Posterior vena cava (tissue), 2 donors: ENCODE measurements at places on chromosomes 1 and 21.
A peak's percentile ranks its signal among the peaks of the same experiment; 100 is the strongest.

- DNase-seq, result no peak
Observed at GRCh38 chr1:41835485-41835884, 83.2 kb downstream of the HIVEP3 start.

DNA sequence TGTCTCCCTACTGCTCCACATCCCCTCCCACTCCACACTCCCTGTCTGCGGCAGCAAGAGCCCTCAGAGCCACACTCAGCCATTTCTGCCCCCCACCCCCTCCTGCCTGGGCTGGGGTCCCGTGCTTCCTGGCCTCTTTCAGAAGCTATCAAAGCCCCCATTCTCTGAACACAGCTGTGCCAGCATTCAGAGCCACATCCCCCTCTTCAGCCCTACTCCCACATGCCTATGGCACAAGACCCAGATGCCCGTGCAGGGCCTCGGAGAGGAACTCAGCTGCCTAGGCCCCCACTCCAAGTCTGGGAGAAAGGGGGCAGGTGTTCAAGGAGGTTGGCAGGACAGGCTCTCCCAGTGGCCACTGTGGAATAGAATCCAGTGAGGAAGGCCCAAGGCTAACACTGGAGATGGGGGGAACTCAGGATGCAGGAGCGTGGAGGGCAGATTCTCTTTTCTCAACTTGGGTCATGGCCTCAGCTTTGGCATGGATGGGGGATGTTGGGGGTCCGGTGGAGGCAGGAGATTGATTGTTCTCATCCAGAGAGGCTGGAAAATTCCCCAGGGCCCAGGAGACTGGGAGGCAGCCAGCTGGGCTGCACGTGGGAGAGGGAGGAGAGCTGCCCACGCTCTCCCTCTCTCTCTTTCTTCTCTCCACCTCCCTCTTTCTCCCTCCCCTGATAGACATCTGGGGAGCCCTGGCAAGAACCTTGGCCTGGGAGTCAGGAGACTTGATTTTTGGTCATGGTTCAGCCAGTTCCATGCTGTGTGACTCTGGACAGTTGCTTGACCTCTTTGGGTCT is 3.5 kb upstream of the BCAN start:
- DNase-seq, result peak; percentile 32

DNA sequence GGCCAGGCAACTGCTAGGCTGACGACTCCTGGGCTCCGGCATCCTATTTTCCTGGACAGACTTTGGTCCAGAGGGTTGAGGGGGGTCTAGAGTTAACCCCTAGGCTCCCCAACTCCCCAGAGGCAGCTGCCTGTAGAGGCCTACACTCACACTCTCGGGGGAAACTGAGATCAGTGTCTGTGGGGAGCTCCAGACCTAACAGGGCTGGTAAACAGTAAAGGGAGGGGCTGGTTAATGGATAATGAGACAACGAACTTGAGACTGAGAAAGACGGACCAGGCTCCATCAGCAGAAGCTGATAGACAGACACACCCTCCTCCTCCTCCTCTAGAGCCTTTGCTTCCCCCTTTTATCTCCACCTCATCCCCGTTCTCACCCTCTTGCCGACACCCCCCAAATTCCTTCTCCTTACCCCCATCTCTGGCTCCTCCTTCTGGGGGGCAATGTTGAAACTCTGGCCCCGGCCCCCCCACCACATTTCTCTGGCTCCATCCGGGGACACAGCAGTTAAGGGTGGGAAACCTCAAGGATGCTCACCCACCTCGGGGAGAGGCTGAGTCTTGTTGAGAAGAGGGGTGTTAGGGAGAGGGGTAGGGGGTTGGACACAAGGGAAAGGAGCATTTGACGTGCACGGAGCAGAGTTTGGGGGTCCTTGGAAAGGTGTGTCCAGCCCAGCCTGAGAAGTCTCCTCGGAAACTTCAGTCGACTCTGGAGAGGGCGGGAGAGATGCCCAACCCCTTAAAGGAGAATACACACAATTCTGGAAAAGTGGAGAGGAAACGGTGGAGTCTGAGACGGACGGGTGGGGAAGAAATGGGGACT is at the start of gene MTMR11:
MTMR11 (minus strand) TSS at position 710 of the 822 bp plus-strand sequence; CDS start at position 478, 232 bp downstream.
- peak; percentile 80 for DNase-seq

GRCh38 chr21:26570203-26570602 is 2.9 kb downstream of the CYYR1 start:
- no peak for DNase-seq

DNA sequence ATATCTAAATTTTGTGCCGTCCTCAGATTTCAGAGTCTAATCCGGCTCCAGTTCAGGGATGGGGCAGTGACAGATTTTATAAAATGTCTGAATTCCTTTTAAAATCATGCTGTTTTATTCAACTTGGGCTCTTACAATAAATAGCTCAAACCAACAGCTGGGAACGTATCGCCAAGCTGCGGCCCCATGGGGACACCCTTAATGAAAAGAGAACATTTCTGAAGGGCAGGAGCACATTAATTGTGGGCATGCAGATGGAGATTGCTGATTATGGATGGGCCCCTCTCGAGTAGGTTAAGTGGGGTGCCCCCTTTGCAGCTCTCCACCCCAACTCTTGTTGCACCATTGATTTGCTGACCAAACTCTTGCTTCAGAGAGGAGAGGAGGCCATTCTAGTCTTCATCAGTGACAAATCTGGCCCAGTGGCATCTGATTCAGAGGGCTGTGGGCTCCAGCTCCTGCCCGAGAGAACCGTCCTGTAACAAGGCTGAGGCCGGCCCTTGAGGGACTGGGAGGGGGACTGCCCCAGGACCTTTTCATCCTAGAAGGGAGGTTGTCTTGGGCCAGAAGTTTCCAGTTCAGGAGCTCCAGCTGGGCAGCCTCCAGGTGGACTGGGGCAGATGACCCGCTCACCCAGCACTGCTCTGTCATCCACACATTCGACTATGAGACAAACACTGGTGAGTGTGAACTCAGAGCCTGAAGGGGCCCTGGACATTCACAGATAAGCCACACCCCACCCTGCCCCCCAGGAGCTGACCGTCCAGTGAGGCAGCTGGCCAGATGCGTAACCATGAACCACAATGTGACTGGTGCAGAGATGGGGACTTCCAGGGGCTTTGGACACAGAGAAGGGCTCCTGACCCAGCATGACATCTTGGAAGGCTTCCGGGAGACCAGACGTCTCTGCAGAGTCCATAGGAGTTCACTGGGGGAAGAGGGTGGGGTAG is 55.1 kb upstream of the TMEM51 start:
- peak; percentile 74 for DNase-seq

- peak; percentile 81 for DNase-seq
Observed at GRCh38 chr1:31523769-31524168, 52.5 kb upstream of the TINAGL1 start.

DNA sequence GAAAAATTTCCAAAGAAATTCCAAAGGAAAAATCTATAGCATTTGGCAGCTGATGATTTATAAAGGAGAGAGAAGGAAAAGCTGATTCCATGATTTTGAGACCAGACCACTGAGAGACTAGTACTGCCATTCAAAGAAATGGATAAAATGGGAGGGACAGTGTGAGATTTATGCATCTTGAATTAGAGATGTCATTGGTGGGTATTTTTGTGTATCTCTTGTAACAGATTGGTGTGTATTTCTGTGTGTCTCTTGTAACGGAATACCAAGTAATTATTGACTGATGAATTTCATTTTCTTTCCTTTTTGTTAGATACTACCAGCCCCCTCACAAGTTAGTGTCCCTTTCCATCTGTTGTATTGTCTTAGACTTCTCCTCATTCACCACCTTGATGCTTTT is 102.2 kb downstream of the OLFML2B start:
- no peak for DNase-seq

GRCh38 chr1:230381585-230381984 is 44.5 kb downstream of the PGBD5 start:
- DNase-seq, result no peak

- no peak for DNase-seq
Observed at GRCh38 chr1:9459816-9460407, 79.4 kb upstream of the SLC25A33 start.

- DNase-seq, result no peak
Observed at GRCh38 chr1:46445773-46446256, 43.8 kb upstream of the DMBX1 start.

GRCh38 chr1:53740621-53741105 is 1.7 kb upstream of the GLIS1 start:
- DNase-seq, result no peak

DNA sequence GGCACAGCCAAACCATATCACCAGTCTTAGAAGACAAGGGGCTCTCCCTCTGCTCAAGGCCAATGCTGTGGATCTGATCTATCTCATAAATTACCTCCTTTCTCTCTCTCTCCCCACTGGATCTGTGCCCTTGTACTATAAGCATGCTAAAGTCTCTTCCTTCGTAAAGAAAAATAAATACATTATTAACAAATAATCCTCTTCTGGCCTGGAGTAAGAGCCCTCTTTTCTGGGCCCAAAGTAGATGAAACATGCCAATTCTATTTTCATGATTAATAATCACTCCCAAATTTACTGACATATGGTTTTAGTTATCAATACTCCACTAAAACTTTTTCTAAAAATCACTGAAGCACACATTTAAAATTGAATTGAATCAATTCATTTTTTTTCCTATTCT is 889.7 kb downstream of the ADGRL2 start:
- DNase-seq, result no peak

GRCh38 chr21:14763695-14764064 is 217.6 kb upstream of the SAMSN1 start:
- DNase-seq, result no peak

- DNase-seq, result no peak
Observed at GRCh38 chr1:113545210-113545609, 154.9 kb downstream of the MAGI3 start.

DNA sequence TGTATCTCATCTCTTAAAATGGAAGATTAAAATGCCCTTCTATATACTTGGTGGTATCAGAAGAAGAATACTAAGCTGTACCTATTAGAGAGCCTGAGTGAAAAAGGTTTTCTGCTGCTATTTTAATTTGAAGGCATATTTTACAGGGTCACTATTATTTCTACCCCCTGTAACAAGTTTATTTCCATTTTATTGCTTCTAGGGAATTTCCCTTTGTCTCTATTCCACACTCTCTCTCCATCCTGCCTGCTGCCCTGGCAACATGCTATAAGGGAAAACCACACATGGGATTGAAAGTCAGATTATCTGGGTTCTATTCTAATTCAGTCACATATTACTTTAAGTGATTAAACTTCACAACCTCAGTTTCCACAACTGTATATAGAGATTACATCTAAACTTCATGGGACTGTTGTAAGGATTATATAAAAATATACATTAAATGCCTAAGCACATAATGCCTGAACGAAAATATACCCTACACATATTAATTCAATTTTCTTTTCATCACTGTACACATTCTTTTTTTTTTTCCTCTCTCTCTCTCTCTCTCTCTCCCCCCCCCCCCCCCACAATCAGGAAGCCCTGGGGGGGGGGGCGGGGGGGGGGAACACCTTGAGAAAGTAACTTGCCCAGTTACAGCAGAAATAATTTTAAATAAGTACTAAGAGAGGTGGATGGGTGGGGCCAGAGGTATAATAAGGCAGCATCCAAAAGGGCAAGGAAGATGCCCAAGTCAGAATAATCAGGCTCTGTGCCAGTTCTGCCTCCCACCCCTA is 51.5 kb downstream of the LUZP1 start:
- no peak for DNase-seq

- DNase-seq, result no peak
Observed at GRCh38 chr1:95426772-95427171, 192.8 kb downstream of the RWDD3 start.

DNA sequence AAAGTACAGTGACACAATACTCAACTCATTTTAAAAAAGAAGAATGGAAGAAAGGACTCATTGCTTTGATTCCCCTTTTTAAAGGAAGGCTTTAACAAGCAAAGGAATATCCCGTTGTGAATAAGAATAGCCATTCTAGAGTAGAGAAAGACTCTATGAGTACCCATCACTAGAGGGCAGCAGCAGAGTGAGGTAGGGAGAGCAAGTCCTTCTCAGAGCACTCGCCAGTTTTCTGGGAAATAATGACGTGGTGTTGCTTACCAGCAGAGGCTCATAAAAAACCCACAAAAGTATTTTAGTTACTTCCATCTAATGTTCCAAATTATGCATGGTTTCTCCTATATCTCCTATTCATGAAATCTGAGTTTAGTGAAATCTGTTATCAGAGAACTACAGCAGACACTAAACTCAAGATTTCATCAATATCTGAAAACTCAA is 74.6 kb downstream of the USP24 start:
- no peak for DNase-seq

DNA sequence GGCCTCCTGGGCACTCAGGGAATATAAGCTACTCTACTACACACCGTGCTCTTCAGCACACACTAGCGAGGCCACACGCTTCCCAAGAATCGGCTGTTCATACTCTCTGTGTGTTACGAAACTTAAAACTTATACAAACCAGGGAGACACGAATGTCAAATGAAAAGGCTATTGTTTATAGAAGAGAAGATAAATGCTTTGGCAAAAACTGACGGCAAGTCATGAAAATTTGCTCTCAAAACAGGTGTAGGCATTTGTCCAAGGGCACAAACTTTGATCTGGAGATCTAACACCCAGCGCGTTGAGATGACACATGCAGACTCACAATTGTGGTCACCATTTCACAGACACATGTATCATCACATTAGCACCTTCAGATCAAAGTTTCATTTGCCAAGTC is 46.1 kb downstream of the USP48 start:
- DNase-seq, result no peak

GRCh38 chr1:170700842-170701615 is 37.1 kb downstream of the PRRX1 start:
- no peak for DNase-seq

DNA sequence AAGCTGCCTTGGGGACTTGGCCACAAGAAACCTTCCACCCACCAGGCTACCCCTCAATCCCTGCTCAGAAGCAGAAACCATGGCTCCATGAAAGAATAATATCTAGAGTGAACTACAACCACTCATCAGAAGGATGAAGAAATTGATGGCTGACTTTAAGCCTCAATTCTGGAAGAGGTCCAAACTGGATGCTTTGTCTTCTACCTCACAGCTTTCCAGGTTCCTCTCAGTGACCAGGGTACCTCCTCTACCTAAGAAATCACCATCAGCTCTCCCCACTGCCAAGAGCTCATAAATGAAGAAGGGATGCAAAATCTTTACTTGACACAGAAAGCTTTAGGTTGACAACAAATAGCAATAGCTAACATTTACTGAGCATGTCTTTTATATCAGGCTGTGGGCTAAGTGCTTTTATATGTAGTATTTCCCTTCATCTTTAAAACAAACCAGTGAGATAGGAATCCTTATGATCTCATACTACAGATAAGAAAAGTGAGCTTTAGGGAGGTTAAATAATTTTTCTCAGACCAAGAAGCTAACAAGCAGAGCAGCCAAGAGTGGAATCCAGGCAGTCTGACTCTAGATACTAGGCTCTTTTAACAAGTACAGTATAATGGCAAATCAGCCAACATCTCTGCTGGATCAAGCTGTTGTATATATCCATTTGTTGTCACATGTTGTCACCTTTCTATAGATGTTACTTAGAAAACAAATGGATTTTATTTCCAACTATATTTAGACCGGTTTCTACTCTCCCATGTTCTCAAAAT is 243.0 kb upstream of the SGIP1 start:
- no peak for DNase-seq

- DNase-seq, result no peak
Observed at GRCh38 chr1:34166625-34167361, 1.8 kb upstream of the CSMD2 start.

- DNase-seq, result peak; percentile 83
Observed at GRCh38 chr1:241423541-241424479, 66.8 kb upstream of the RGS7 start.

GRCh38 chr1:94011709-94012595 is 102.7 kb upstream of the GCLM start:
- no peak for DNase-seq

- DNase-seq, result no peak
Observed at GRCh38 chr21:40606341-40606740, 240.6 kb downstream of the DSCAM start.
